Activated CD4-positive, alpha-beta T cell treated with anti-CD3 and anti-CD28 coated beads, Interleukin-2, amount 50 U/mL, for 4 hours (primary cell): ENCODE measurements at places on chromosomes 11 and 22.

DNA sequence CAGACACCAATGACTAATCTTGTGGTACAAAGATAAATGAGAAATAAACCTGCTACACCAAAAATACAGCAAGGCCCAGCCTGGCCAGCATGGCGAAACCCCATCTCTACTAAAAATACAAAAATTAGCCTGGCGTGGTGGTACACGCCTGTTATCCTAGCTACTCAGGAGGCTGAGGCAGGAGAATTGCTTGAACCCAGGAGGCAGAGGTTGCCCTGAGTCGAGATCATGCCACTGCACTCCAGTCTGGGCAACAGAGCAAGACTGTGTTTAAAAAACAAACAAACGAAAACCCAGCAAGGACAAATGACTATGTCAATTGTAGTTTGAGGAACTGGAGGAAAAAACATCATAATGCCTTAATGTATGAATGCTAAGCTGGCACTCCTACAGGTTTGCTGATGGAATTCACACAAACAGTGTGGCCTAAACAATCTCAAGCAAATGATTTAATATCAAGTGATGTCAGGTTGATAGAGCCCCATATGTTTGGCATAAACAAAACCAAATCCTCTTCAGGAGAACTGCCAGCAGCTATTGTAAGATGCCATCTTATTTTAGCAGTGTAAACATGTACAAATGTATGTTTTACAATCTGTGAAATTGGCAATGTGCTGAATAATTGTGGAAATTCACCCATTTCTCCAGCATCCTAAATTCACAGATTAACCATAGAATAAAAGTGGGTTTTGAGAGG lies 20.0 kb downstream of the MMP7 start:
- DNase-seq: no peak

DNA sequence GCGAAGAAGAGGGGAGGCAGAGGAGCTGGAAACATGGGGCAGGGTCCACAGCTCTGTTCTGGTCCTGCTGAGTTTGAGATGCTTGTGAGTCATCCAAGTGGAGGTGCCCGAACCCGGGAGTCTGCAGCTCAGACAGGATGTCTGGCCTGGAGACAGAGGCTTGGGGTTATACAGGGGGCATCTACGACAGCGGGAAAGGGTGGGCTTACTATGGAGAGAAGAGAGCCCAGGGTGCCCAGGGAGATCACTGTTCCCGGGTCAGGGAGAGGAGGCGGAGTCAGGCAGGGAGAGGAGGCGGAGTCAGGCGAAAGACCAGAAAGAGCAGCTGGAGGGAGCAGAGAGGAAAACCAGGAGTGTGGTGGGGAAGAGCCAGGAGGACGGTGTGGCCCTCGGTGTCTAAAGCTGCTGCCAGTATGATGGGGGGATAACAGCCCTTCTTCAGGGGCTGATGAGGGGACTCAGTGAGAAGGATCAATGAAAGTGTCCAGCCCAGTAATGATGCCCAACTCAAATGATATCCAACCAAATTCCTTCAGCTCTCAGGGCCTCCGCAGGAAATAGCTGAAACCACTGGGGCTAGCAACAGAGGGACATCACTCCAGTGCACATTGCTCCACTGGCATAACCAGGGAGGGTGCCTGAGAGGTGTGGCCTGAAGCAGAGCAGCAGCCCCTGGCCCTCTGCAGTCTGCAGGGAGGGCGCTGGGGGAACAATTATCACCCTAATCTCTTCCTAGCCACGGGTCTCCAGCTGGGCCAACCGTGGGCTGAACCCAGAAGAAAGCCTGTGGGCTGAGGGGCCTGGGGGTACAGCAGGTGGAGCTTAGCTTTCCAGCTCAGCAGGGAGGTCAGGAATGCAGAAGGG lies 2.6 kb upstream of the LTBP3 start:
- DNase-seq: no peak

- no peak for DNase-seq
Measured at GRCh38 chr22:41827671-41828070, 5.2 kb upstream of the SREBF2 start.

GRCh38 chr11:67384851-67385366 lies 6.9 kb upstream of the RAD9A start:
- no peak for DNase-seq

DNA sequence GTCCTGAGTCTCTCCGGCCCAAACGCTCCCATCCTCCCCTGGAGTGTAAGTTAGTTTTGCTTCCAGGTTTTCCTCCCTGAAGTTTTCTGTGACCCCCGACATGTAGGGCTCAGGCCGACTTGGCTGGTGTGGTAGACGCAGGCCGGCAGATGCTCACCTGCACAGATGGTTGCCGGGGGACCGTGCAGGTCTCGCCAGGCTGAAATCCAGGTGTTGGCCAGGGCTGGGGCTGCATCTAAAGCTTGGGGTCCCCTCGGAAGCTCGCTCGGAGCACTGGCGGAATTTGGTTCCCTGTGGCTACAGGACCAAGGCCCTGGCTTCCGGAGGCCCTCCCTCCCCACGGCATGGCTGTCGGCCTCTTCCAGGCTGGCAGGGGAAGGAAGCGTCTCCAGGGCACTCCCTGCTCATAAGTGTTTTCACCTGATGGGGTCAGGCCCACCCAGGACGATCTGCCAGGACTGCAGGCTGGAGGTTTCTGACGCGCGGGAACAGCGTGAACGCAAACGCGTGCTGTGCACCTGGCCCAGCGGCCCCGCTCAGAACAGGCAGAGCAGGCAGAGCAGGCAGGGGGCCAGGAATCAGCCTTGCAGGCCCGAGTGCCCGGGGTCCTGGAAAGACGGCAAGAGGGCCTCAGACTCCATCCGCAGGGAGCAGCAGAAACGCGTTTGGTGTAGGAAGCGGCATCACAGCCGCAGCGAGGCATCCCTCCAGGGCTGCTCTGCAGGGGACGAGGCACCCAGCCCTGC lies 258.2 kb downstream of the BRD1 start:
- no peak for DNase-seq

GRCh38 chr22:39233710-39234471 lies 10.9 kb downstream of the PDGFB start:
- DNase-seq: no peak

GRCh38 chr22:17384612-17385330 lies 15.5 kb downstream of the CECR2 start:
- DNase-seq: no peak
